ENCODE measurements at places on chromosomes 7 and 10. TPM values are rescaled to one million over a fixed set of nuclear protein-coding genes. Genes with fewer than 3 reads are reported as not detected.

Gene UTF1
- not detected for total RNA-seq

Gene KLLN
- 0.23 TPM for total RNA-seq

Gene ASIC3
- 1.7 TPM for total RNA-seq

Gene WDR11
- 29.3 TPM for total RNA-seq

Gene GPC2
- total RNA-seq, result 2.3 TPM

Gene CHAT
- total RNA-seq, result not detected

Gene EEPD1
- total RNA-seq, result 31.8 TPM

Gene MUC3A
- 0.11 TPM for total RNA-seq

Gene FGFR2
- 0.17 TPM for total RNA-seq

Gene MEIG1
- not detected for total RNA-seq

Gene FEZF1
- not detected for total RNA-seq

Gene DNAJC2
- total RNA-seq, result 21.7 TPM

Gene ADRB1
- total RNA-seq, result 0.15 TPM

Gene MARVELD1
- 25.5 TPM for total RNA-seq
